Kasumi-1 (cell line): ENCODE measurements at places on chromosomes 12 and 14.

DNA sequence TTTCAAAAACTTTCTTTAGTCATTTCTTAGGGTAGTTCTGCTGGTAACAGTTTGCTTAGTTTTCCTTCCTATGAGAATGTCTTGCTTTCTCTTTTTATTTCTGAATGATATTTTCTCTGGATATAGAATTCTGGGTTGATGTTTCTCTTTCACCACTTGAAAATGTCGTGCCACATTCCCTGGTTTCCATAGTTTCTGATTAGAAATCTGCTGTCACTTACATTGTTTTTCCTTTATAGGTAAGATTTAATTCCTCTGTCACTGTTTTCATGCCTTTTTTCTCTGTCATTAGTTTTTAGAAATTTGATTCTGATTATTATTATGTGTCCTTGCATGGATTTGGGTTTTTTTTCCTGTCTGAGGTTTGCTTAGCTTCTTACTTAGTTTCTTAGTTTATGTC, 77.3 kb upstream of the PCNX4 start:
- peak; percentile 7 for DNase-seq

GRCh38 chr12:2324387-2324786, 271.6 kb downstream of the CACNA1C start:
- no peak for DNase-seq

GRCh38 chr14:89013698-89014568, 189.5 kb downstream of the TTC8 start:
- no peak for DNase-seq

DNA sequence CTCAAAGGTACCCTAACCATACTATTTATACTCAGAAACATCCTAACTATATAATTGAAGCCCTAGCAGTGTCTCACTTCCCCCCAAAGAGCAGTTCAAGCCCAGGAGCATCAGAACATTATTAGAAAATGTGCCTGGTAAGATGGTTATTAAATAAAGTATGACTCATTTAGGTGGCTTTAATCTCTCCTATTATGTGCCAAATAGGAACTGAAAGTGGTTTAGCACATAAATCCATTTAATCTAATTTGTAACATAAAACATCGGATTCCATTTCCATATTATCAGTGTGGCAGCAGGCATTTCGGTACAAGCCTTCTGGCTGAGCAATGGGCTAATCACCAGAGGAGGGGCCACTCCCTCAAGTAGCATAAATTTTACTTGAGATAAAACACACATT, 395.2 kb upstream of the TMTC1 start:
- DNase-seq, result no peak

DNA sequence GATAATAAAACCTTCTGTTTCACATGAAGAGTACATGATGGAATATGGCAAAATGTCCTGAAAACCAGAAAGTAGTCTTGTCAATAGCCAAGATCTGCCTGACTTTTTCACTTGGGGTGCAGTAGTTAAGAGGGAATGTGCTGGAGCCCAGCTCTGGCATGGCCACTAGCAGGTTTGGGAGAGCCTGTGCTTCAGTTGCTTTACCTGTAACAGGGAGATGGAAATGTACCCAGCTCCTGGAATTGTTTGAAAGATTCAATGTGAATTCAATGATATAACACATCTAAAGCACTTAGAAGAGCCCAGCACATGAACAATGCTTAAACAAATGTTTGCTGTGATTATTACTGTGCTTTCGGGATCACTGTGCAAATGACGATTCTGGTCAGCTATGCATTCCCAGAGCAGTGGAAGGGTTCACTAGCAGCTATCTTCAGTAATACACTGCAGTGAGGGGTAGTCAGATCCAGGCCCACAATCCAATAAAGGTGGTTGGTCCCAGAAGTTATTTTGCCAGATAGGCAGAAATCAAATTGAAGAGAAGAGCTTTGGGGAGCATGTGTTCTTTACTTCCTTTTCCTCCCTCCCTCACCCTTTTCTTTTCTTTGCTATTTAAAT, 224.9 kb downstream of the APAF1 start:
- DNase-seq, result no peak

DNA sequence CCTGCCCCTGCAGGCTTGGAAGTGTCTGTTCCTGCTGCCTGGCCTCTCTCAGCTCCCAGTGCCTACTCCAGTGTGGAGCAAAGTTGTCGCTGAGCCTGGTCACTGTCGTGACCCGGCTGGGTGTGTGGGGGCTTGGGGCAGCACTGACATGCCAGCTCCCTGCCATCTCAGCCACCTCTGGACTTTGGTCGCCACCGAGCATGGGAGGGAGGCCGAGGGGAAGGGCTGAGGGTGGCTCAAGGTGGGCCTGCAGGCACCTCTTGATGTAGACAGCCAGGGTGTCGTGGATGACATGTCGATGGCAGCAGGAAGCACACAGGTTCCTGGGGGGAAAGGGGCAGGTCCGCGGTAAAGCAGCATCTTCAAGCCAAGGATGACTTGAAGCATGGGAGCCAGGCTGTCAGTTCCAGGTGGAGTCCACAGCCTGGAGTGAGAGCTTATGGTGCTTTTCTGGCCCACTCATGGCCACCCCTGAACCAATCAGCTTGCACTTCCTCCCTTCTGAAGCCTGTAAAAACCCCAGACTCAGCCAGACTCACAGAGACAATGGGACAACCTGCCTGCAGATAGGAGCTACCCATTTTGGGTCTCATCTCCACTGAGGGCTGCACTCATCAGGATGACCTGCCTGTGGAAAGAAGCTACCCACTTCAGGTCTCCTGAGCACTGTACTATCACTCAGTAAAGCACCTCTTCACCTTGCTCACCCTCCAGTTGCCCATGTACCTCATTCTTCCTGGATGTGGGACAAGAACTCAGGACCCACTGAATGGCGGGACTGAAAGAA, 210.1 kb downstream of the MON2 start:
- DNase-seq, result no peak

- no peak for DNase-seq
Measured at GRCh38 chr14:56241461-56241860, 123.2 kb downstream of the PELI2 start.

- peak; percentile 76 for DNase-seq
Measured at GRCh38 chr12:82627799-82628198, 58.9 kb upstream of the TMTC2 start.
